ENCODE measurements at places on chromosomes 7 and 10.

- DNase-seq, result no peak
Measured at GRCh38 chr10:59812519-59813122, 59.4 kb upstream of the MRLN start.

DNA sequence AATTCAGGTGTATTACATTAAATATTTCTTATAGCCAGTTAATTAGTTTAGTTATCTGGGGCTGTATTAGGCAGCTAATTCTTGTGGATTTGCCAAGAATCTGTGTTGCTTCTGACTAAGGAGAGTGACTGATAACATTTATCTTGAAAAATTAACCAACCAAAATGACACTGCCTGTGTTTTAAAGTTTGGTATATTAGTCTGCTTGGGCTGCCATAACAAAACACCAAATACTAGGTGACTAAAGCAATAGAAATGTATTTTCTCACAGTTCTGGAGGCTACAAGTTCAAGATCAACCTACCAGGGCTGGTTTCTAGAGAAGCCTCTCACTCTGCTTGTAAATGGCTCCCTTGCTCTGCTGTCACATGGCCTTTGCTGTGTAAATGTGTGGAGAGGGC, 12.9 kb downstream of the EXOC4 start:
- DNase-seq, result no peak

GRCh38 chr10:130989670-130990232, 321.8 kb downstream of the TCERG1L start:
- DNase-seq, result no peak

DNA sequence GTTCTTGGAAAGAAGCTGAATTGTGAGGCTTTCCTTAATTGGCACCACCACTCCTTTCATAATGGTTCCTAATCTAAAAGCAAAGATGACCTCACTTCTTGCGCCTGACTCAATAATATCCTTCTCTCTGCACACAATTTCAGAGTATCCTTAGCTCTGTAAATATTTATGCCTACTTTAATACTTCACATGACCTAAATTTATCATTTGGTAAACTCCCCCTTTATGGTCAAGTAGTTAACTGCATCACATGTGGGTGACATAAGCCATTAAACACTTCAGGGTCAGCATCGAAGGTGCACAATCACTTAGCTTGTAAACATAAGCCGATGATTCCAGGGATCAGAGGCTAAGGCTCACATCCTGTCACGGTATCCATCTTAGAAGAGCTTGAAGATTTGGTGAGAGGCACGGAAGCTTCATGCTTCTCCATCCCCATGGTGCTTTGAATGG, 7.3 kb upstream of the RHOBTB1 start:
- DNase-seq, result peak; percentile 42

DNA sequence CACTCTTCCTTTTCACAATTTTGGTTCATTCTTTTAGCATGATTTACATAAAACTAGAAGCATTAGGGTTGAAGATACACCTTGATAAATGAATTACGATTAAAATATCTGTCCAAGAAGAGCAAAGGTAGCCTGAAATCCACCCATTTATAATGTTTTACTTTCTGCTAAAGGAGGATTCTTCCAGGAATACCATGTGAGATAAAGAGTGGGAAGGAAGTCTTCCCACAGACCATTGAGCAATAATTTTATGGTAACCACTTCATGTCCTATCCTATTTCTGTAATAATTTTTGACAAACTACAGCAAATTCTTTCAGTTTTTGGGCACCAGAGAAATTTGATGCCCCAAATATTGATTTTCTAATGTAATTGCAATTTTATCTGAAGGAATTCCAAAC, 150.6 kb upstream of the STEAP4 start:
- no peak for DNase-seq

GRCh38 chr7:24334012-24334411, 50.0 kb downstream of the NPY start:
- DNase-seq, result no peak

DNA sequence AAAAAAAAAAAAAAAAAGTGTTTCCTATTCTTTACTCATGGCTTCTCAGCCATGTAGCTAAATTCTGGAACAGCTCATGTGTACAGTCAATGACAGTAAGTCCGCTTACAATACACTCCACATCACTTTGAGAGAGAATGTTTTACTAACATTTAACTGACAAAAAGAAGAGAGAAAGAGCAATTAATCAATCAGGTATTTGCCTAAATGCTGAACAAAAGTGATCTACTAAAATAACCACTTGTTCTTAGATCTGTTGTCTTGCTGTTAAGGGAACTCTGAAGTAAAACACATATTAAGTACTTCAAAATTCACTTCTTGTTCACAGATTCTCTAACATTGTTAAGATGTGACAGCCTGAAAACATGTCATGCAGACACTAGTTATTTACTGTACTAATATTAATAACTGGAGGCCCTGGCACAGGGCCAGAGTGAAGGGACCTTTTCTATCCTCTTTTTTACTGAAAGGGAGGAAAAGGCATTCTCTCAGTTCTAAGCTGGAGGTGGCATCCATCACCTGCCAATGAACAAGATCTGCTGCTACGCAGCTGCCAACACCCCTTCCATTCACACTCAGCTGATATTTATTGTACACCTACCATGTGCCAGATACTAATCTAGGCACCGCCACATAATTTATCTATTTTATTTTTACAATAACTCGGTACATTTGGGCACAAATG, 72.6 kb downstream of the AHR start:
- no peak for DNase-seq

DNA sequence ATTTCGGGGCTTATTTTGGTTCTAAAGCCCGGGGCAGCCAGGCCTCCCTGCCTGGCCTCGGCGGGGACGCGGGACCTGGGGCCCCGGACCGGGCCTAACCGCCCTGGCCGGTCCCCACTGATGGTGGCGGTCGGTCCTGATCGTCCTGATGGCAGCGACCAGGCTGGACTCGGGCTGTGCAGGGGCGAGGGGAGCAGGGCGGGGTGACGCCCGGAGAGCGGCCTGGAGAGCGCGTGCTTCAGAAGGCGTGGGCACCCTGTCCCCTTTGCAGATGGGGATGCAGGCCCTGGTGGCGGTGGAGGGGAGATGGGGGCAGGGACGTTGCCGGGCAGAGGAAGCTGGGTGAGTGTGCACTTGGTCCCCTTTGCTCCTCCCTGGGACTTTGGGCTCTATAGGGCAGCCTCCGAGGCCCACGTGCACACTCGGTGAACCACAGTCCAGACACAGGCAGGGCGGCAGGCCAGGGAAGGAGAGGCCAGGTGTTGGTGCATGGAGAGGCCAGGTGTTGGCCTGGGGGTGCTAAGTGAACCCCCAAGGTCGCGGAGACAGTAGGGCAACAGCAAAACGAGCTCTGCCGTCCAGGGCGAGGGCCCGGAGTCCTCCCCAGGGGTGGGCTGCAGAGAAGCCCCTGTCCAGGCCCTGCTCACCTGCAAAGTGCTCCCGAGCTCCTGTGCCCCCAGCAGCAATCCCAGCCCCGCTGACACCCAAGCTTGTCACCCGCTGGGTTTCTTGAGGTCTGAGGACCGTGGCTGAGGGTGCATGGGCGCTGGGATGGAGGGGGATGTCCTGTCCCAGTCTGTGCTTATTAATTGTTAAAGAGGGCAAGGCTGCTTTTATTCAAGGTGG, 42.4 kb upstream of the FAM20C start:
- DNase-seq, result no peak

- peak; percentile 73 for DNase-seq
Measured at GRCh38 chr10:36448760-36449691, 676.4 kb upstream of the ANKRD30A start.

DNA sequence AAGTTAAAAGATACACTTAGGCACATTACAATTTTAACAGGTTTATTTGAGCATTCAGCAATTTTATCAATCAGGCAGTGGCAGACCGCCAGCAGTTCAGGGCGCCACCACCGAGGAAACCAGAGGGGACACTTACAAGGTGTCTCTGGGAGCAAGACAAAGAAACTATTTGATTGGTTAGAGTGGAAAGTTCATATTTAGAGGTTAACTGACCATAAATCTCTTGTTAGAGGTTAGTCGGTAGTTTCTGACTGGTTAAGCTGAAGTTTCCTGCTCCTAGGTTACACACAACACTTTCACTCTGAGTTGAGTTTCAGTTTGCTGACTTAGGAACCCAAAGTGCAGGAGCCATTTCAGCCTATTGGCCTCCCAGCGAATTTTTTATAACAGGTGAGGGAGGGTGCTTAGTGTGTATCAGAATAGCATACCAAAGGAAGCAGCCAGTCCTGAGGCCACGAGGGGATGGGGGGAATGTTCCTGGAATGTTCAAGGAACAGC, 10.8 kb upstream of the PVRIG start:
- DNase-seq, result no peak

DNA sequence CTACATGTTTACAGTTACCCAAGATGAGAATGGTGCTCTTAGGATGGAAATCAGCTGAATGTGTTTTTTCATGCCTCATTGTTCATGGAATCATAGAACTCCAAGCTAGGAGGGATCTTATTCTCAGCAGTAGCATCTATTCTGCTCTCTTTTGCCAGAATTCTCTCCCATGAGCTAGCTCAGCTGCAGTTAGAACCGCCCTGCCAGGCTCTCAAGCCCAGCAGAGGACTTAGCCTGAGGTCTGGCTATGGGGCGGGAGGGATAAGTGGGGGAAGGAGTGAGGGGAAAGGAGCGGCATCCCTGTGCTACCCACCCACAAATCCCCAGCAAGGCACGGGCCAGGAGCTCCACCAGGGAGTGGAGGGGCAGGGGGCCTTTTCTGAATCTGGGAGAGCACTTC, 120.7 kb upstream of the PLXNA4 start:
- no peak for DNase-seq

DNA sequence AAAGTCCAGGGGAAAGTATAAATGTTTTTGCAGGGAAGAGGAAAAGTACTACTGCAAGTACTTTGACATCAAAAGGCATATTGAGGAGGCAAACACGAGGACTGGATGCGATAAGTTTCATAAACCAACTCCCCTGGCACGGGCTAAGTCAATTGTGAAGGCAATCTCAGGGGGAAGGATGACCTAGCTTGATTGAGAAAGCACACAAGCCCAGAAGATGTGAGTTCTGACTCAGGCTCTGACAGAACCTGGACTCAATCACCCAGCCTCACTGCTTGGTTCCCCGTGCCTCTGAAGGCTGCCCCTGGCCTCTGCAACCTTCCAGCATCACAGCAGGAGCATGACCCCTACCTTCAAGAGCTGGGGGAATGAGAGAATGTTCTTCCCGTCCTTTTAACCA, 93.2 kb upstream of the ZNF438 start:
- DNase-seq, result no peak

GRCh38 chr7:22317632-22318031, 39.3 kb downstream of the RAPGEF5 start:
- DNase-seq, result no peak

DNA sequence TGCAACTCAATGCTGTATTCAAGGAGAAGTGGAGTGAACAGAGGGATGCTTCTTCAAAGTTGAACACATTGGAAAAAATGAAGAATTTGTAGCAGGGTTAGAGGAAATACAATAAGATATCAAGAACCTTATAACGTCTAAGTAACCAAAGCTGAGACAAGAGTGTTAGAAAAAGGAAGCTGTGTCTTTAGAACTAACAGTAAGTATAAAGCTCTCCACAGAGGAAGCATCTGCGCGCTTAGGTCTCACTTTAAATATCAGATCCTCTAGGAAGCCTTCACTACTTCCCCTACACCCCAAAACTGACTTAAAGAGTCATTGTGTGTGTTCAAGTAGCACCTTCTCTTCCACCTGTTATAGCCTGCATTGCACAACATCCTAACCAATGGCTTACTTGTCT, 43.0 kb downstream of the CH25H start:
- no peak for DNase-seq

DNA sequence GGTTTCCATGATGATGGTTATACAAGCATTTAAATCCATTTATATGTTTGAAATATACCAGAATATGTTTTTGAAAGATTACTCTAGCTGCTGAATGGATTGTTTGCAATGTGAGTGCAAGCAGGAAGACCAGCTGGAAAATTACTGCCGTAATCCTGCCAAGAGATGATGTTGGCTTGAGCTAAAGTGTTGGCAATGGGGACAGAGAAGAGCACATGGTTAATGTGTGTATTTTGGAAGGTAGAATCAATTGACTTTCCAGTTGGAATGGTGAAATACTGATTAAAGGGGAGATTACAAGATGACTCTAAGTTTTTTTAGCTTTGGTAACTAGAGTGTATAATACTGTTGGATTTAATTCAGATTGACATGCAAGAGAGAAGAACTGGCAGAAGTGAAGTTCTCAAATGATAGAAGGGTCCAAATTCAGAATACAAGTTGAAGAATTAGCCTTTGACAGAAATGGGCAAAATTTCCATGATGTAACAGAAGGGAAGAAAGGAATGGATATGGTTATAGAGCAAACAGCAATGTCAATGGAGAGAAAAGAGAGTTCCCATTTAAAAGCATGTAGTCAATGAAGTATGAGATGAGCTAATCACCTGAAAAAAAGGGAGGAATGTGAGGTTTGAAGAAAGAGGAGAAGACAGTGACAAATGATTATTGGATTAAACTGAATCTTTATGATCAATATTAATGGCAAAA, 422.0 kb downstream of the CDC14C start:
- DNase-seq, result no peak

DNA sequence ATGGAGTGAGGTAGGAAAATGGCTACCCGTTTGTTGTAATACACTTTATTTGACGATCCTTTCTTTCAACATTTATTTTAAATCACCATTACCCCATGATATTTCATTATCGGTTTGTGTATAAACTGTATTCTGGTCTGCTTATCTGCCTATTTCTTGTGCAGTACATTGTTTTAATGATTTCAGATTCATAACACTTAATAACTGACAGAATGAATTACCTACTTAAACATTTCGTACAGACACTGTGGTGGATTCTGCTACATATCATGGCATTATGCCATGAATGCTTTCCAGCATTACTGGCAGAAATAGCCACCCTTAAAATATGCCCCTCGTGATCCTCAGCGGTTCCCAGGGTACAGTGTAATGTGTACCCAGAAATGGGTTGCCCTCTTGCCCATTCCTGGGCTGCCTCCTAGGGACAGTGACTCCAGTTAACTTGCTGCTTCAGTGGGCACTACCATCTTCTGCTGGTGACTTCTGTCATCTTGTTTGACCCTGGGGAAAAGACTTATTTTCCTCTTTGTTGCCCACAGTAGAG, 74.5 kb downstream of the C1GALT1 start:
- DNase-seq, result no peak

GRCh38 chr10:101438881-101439391, 85.0 kb downstream of the BTRC start:
- no peak for DNase-seq

GRCh38 chr10:82210331-82210730, 335.3 kb downstream of the NRG3 start:
- no peak for DNase-seq

- DNase-seq, result no peak
Measured at GRCh38 chr7:4167385-4167910, 514.6 kb upstream of the FOXK1 start.

- DNase-seq, result no peak
Measured at GRCh38 chr7:108529341-108529740, 3.4 kb upstream of the PNPLA8 start.

Data from NCI-H748 treated with DMSO at 0.1 percent for 48 hours (cell line).